Right cardiac atrium (tissue), 5 donors: ENCODE measurements at places on chromosomes 7 and 10. TPM values are rescaled to one million over a fixed set of nuclear protein-coding genes. Genes with fewer than 3 reads are reported as not detected.
A peak's percentile ranks its signal among the peaks of the same experiment; 100 is the strongest.

DNA sequence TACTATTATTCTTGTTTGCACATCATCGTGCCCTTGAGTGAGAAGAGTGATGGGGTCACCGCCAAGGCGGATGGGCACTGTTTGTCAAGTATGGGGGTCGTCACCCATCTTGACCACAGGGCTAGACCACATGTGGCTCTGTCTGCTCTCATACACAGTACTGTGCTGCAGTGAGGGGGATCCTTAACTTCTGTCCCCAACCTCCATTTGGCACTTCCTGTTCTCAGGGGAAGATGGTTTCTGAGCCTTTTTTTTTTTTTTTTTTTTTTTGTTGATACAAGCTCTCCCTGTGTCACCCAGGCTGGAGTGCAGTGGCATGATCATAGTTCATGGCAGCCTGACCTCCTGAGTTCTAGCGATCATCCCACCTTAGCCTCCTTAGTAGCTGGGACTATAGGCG lies 13.6 kb downstream of the WBP1L start:
- DNase-seq = no peak

GRCh38 chr7:94052398-94053180 lies 48.4 kb upstream of the BET1 start:
- no peak for DNase-seq

The LBX1 gene
- not detected for polyA plus RNA-seq

- DNase-seq = no peak
These were observed 189.0 kb downstream of the NPSR1 start for GRCh38 chr7:34846976-34847375.

The THSD7A gene
- 0.34 TPM for polyA plus RNA-seq

GRCh38 chr7:13933091-13933490 lies 56.4 kb downstream of the ETV1 start:
- no peak for DNase-seq

- peak; percentile 15 for DNase-seq
These were observed 7.0 kb upstream of the DPYSL4 start for GRCh38 chr10:132179551-132180392.
